Body of pancreas (tissue), 4 donors: ENCODE measurements at places on chromosomes 1 and 21.

DNA sequence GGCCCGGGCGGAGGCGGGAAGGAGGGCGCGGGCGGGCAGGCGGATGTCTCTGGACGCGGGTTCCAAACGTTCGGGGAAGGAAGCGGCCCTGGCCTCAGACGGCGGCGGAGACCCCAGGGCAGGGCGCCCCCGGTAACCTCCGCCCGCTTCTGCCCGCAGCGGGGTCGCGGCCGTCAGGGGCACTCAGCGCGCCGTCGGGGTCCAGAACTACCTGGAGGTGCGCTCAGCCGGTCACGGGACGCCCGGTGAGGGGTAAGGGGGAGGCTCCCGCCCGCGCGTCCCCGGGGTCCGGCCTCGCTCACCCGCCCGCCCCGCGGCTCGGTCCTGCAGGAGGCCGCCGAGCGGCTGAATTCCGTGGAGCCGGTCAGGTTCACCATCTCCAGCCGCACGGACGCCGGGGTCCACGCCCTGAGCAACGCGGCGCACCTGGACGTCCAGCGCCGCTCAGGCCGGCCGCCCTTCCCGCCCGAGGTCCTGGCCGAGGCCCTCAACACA lies 406 bp downstream of the PUSL1 start:
- no peak for DNase-seq

DNA sequence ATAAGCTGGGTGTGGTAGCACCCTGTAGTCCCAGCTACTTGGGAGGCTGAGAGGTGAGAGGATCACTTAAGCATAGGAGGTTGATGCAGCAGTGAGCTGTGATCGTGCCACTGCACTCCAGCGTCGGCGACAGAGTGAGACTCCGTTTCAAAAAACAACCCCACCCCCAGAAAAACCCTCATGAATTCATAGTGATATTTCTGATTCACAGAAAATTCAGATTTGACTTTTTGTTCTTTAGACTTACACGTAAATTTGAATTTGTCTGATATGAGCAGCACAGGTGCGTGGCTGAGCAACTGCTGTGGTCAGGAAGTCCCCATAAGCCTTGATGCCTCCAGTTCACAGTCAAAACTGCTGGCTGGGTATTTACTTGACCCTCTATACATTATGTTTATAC lies 10.0 kb upstream of the MORC3 start:
- DNase-seq = no peak

DNA sequence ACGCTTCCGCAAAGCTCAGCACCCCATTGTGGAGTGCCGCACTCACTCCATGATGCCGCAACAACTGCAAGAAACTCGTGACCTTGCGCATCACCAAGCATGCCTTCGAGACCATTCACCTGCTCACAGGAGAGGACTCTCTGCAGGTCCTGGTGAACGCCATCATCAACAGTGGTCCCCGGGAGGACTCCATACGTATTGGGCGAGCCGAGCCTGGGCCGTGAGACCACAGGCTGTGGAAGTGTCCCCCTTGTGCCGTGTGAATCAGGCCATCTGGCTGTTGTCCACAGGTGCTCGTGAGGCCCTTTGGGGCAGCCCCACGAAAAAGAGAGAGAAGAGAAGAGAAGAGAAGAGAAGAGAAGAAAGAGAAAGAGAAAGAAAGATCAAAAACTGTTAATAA lies 23.2 kb downstream of the SPATA45 start:
- DNase-seq = no peak

GRCh38 chr1:157658571-157658970 lies 42.0 kb downstream of the FCRL3 start:
- DNase-seq = no peak

GRCh38 chr1:54962612-54963395 lies 17.6 kb upstream of the TMEM61 start:
- DNase-seq = no peak

DNA sequence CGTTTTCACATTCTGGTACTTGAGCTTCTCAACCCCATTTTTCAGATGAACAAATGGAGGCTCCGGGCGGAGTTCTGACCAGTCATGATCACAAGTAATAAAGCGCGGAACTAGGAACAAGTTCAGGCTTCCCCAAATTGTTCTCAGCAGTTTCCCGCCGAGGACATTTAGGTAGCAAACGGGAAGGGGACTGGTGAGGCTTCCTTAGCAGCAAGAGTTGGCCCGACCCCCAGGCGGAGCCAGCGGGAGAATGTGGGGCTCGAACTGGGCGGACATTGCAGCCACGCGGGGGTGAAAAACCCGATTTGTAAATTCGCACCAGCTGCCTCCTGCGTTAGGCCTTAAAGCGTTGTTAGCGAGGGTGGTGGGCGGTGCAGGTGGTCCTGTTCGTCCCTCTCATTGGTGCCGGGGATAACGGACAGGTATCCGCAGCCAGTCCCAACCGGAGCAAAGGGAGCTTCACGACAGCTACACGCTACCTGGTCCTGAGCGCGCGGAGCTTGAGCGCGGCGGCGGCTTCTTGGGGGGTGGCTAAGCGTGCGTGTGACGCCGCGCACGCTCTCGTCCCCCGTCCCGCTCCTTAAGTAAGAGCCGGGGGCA lies 15.3 kb downstream of the SEMA6C start:
- DNase-seq = peak; percentile 73

- no peak for DNase-seq
Observed at GRCh38 chr1:114258633-114259032, 105.0 kb upstream of the SYT6 start.

- no peak for DNase-seq
Observed at GRCh38 chr1:151936653-151937052, 27.3 kb upstream of the THEM4 start.

GRCh38 chr21:41948078-41948895 lies 5.5 kb downstream of the C2CD2 start:
- DNase-seq = no peak

DNA sequence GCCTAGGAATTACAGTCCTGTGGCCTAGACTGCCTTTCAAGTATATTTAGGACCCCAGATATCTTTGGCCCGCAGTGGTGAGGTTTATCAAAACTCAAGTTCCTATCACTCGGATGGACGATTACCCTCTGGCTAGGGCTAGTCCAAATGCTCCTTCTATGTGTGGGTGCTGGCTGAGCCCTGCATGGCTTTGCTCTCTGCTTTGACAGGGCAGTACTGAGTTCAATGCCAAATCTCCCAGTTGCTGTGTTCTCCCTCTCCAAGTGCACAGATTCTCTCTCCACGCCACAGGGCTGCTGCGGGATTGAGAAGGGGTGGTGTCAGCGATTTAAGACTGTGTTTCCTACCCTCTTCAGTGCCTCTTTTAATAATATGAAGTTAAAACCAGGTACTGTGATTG lies 97.0 kb downstream of the LHX4 start:
- no peak for DNase-seq

- no peak for DNase-seq
Observed at GRCh38 chr1:244451539-244451950, at the start of gene ADSS2. ADSS2 (minus strand) TSS chr1:244451909; CDS start chr1:244451817, 92 bp downstream.

DNA sequence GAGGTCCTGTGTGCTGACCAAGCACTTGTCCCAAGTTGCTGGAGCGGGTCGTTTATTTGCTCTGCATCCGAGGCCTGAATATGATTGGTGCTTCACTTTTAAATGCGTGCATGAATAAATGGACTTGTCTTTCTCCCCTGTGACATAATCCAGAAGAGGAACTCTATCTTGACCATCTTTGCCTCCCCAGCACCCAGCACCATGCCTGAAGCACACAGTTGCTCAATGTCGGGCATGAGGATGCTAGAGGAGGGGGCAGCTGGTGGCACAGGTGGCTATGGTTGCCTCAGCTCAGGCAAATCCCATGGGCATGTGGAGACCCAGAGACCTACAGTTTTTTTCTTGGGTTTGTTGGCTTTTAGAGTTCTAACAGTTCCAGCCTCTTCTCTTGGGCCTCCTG lies 142.6 kb downstream of the KAZN start:
- DNase-seq = no peak

DNA sequence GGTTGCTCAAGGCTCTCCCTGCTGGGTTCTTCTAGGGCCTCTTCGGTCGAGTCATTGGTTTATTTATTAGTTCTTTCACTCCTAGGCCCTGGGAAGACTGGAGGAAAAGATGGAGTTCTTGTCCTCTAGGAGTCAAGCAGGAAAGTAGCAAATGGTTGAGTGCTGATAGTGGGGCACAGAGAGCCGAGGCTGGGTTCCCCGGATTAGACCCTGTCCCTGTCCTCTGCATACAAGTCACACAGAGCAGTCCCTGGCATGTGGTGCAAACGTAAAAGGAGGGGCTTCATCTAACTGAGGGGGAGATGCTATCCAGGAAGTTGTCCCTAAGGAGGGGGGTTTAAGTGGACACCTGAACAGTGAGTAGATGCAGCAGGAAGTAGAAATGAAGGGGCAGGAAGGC lies 19.2 kb upstream of the KCNE2 start:
- DNase-seq = no peak

DNA sequence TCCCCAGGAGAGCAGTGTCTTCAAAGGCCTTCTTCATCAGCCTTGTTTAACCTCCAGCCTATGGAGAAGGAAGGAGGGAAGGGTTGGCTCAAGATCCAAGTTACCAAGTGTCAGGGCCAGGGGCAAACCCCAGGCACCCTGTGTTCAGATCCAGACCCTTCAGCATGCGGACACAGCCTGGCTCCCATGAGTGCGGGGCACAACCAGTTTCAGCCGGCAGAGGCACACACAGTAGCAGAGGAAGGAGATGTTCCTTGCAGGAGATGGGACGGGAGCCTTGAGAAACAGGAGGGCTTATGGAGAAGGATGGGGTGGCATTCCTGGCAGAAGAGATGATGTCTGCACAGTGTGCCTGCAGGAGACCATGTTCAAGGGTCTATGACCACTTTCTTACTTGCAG lies 161.7 kb upstream of the EDN2 start:
- DNase-seq = no peak

DNA sequence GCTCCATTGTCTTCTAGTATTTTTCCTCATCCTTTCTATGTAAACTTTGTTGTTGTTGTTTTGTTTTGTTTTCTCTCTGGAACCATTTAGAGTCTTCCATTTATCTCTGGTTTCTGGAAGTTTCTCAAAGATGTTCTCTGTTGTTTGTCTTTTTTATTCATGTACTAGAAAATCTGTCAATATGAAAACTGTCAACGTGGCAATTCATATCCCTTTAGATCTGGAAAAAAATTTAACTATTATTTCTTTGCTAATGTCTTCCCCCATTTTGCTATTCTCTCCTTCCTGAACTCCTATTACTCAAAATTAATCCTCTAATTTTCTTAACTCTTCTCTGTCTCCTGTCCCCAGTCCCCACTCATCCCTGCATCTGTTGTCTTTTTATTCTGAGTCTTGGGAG lies 55.9 kb upstream of the LRRN2 start:
- DNase-seq = no peak

DNA sequence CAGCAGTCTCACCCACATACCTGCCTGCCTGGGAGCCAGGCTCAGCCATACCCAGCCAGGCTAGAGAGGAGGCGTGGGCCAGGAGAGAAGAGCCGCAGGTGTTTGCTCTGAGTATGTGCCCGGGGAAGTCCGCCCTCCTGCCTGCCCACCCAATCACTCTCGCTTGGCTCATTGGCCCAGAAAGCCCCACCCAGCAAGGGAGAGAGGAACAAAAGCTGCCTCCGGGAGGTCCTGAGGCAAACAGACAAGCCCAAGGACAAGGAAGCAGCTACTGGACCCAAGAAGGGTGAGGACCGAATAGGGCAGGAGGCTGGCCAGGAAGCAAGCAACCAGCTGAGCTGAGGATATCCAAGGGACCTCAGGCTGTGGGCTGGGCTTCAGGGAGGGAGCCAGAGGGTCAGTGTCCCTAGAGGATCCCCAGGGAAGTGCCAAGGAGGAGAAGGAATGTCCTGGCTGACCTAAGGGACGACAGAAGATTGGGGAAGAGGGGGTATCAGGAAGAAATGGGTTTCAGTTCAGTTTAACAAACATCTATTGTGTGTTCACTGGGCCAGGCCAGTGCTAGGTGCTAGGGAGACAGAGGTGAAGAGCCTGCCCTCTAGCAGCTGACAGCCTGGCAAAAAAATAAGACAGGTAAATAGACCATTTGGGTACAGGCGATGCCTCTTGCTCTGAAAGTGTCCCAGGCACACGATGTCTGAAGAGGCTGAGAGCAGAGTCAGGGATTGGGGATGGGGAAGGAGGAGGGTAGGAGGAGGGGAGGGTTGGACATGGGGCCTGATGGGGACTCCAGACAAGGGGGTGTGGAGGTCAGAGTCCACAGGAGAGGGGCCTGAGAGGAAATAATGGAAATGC lies at the start of gene GJB4:
Gene GJB4, plus strand, starts transcription at position 238 of the 855 bp plus-strand sequence. CDS start 1,515 bp downstream, outside the sequence.
- DNase-seq = no peak

- no peak for DNase-seq
Observed at GRCh38 chr1:33350611-33351280, 29.8 kb upstream of the A3GALT2 start.
